ENCODE measurements at places on chromosomes 16 and 17. TPM values are rescaled to one million over a fixed set of nuclear protein-coding genes. Genes with fewer than 3 reads are reported as not detected.

SYT17 gene
- 8.2 TPM for total RNA-seq

AANAT gene
- not detected for total RNA-seq

KIF2B gene
- not detected for total RNA-seq

MAPT gene
- total RNA-seq = 76.6 TPM

COQ7 gene
- 50.1 TPM for total RNA-seq

UMOD gene
- not detected for total RNA-seq

FAM234A gene
- total RNA-seq = 17.1 TPM

QRICH2 gene
- total RNA-seq = 6.9 TPM

CSH2 gene
- total RNA-seq = not detected
